Stimulated activated naive CD4-positive, alpha-beta T cell (primary cell): ENCODE measurements at places on chromosomes 12 and 14.

DNA sequence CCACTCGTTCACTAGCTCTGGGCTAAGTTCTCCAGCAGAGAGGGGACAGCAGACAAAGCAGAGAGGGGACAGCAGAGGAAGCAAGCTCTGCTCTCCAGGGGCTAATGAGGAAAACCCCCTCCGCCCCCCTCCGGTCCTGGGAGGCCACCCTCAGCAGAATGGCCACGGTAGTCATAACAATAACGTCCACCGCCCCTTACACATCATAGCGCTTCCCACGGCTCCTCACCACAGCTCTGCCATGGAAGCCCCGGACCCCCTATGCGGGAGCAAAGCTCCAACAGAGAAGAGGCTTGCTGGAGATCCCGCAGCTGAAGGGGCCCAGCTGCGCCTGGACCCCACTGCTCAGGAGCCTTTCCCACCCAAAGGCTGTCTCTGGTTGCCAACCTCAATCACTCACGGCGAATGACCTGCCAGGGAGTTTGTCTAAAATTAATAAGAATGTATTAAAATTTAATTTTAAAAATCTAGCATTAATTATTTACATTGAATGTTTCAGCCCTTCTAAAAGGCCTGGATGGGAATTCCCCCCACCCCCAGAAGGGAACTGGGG, 17.4 kb downstream of the BEGAIN start:
- DNase-seq, result no peak

DNA sequence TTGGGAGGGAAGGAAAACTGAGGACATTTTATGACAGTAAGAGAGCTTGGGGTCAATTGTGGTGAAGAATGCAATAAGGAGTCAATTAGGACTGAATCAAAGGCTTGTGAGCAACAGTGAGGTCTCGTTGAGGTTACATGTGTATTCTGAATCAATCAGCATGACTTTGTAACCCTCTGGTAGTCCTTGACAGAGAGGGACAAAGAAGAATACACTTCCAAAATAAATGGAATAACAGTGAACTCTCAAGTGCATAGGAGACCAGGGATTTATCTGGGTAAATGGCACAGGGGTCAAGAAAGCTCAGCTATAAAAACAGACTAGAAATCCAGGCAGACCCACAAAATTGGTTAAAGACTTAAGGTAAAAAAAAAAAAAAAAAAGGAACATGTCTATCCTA, 85.1 kb upstream of the NAV3 start:
- no peak for DNase-seq

DNA sequence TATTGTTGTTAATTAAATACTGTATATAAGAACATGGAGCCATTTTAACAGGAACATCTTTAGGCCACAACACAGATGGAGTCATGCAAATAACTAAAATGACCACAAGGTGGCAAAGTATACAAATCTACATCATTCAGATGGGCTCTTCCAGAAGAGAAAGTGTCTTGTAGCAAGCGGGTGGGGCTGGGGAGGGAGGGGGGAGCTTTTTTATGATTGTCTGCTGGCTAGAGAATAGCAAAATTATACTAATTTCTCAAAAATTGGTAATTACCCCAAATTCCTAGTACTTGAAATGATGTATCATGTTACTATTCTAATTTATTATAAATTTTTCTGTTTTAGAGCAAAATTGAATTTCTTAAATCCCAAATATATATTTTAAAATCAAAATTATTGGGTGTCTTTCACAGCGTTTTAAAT, 378.7 kb downstream of the PRKD1 start:
- no peak for DNase-seq

DNA sequence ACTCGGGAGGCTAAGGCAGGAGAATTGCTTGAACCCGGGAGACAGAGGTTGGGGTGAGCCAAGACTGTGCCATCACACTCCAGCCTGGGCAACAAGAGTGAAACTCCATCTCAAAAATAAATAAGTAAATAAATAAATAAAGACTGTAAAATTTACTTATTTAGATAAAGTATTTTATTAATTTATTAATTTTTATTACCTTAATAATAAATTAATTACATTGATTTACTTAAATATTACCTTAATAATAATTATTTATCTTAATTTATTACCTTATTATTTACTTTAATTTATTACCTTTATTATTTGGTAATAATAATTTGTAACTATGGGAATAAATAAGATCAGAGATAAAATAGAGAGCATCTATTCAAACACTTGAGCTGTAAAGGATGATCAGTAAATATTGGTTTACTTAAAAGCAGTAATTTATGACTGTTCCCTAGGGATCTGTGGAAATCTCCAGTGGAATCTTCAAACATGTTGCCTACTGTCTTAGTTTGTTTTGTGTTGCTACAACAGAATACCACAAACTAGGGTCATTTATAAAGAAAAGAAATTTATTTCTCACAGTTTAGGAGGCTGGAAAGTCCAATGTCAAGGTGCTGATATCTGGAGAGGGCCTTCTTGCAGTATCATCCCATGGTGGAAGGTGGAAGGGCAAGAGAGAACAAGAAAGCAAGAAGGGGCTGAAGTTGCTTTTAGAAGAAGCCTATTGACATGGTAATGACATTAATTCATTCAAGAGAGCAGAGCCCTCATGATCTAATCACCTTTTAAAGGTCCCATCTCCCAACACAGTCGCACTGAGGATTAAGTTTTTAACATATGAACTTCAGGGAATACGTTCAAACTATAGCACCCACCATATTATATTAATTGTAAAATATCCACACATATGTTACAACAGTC, 37.1 kb downstream of the SOCS2 start:
- no peak for DNase-seq
